Stimulated activated CD8-positive, alpha-beta memory T cell treated with anti-CD3 and anti-CD28 coated beads, Interleukin-2, amount 100 ng/mL, for 48 hours (primary cell): ENCODE measurements at places on chromosomes 3 and 15.

- no peak for DNase-seq
Measured at GRCh38 chr15:75570126-75570845, 8.8 kb downstream of the PTPN9 start.

- no peak for DNase-seq
Measured at GRCh38 chr3:150242220-150242936, 165.7 kb upstream of the TSC22D2 start.

- DNase-seq, result no peak
Measured at GRCh38 chr15:78977091-78977571, 32.3 kb upstream of the CTSH start.

DNA sequence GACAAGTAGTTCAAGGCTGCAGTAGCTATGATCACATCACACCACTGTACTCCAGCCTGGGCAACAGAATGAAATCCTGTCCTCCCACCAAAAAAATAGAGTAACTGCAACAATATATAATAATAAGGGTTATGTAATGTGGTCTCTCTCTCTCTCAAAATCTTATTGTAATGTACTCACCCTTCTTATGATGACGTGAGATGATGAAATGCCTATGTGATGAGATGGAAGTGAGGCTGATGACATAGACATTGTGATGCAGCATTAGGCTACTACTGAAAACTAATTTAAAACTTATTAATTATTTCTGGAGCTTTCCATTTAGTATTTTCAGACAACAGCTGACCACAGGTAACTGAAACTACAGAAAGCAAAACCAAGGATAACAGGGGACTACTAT lies 27.4 kb downstream of the TASOR start:
- no peak for DNase-seq

GRCh38 chr3:45246241-45246640 lies 20.2 kb upstream of the TMEM158 start:
- DNase-seq, result no peak

DNA sequence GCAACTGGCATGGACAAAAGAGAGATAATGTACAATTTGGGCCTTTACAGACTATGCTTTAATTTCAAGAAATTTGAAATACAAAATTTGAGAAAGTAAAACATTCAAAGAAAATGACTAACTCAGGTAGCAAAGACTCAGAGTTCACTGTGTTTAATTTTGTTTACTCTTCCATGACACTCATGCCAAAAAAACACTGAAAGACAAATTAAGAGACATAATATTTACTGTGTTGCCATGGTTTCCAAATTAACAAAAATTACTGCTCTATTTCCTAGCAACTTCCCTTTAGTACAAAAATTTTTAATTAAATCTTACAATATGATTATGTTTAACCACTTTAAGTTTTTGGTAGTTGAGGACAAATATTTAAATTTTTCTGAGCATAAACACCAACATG lies 29.6 kb downstream of the LRRFIP2 start:
- DNase-seq, result no peak

- no peak for DNase-seq
Measured at GRCh38 chr3:189278221-189278620, 106.5 kb downstream of the TPRG1 start.

- no peak for DNase-seq
Measured at GRCh38 chr3:55364421-55364820, 122.7 kb downstream of the WNT5A start.
